ENCODE measurements at places on chromosomes 11 and 22.
A peak's percentile ranks its signal among the peaks of the same experiment; 100 is the strongest.

DNA sequence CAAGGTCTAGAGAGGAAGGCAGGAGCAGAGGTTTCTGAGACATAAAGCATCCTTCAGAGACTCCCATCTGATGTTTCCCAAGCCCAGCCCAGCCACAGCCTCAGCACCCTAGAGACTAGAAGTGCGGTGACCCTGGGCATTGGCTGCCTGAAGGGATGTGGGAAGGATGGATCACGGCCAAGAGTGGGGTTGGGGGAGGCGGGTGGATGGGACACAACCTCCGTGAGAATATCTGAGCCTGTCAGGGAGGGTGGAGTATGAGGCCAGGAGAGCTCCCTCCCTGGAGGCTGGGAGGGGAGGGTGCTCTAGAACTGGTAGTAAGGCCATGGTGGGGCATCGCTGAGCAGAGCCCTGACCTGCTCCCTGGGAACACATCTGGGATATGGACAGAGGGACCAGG lies 71.4 kb downstream of the CSNK2A3 start:
- DNase-seq: no peak

GRCh38 chr11:128917144-128917724 lies 25.4 kb downstream of the TP53AIP1 start:
- DNase-seq: no peak

GRCh38 chr11:117528097-117528721 lies 200.6 kb downstream of the CEP164 start:
- no peak for DNase-seq

DNA sequence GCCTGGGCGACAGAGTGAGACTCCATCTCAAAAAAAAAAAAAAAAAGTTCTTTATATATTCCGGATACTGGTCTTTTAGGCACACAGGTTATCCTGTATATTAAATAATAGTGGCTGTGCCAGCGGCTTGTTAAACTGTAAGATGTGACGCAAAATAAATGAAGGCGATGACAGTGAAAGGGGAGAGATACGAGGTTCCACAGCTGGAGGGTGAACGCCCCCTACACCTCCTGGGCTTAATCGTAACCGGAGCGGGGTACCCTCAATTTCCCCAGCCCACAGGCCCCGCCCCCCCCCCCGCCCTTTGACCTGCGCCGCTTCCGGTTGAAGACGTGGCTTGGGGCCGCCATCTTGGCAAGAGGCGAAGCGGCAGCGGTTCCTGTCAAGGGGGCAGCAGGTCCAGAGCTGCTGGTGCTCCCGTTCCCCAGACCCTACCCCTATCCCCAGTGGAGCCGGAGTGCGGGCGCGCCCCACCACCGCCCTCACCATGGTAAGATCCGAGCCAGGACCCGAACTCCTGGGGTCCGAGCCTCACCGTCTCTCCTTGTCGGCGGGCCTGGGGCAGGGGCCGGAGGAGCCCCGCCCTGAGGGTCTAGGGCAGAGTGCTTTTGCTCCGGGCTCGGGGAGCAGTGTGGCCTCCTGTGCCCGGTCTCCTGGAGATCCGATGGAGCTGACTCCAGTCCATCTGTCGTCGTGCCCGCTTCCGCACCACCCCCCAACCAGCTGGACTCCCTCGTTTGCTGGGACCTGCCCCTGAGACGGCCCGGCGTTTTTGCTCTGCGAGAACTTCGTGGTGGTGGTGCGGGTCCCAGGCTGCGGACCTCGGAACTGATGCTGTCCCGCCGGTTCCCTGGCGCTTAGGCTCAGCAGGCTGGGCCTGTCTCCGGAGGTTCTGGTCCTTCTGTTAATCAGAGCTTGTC lies at the start of gene ARCN1:
Gene ARCN1 (plus strand): TSS at position 349 of the 920 bp plus-strand sequence. CDS start 139 bp downstream, at position 488.
- DNase-seq: peak; percentile 62

GRCh38 chr11:82969811-82970210 lies 68.3 kb downstream of the DDIAS start:
- DNase-seq: no peak

DNA sequence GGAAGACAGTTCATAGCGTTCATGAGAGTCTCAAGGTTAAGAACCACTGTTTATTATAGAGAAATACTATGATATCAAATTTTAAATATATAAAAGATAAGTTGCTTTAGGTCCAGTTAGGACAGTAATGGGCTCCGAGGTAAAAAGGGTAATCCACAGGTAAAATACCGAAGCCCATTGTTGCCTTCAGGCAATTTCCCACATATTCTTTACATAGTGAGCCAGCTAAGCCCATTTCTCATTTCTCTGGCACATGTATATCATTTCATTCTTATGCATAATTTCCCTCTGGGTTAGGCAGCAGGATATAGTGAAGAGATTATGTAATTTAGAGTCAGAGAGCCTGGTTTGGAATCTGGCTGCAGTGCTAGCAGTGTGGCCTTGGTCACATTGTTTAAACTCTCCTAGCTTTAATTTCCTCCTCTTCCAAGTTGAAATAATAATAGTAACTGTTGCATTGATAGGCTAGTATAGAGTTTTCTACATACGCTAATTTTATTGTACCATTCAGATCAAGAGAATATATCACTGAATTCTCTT lies 7.6 kb upstream of the POU2AF1 start:
- no peak for DNase-seq

- no peak for DNase-seq
Measured at GRCh38 chr11:125401235-125401634, 94.8 kb downstream of the FEZ1 start.

DNA sequence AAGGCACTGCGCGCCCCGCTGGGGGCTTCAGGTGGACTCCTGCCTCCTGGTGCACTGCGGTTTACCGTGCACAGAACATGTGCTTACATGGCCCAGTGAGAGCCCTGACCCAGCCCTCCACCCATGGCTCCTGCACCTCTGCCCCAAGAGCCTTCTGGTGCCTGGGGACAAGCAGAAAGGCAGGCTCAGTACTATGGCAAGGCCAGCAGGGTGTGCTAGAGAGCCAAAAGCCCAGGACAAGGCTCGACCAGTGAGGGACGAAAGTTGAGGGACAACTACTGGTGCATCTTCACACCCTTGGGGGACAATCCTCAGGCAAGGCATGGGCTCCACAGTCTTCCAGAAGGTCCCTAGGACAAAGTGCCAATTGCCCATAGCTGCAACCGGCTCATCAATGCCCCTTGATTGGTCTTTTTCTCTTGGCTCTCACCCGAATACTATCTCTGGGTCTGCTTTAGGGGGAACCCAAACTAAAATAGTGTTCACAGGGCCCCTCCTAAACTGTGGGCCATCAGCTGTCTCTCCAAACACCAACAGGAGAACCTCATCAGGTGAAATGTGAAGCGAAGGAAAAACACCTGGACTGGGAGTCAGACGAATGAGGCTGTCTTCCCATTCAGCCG lies 13.5 kb downstream of the PGA5 start:
- DNase-seq: peak; percentile 49

GRCh38 chr22:39419096-39419495 lies 19.5 kb downstream of the TAB1 start:
- DNase-seq: no peak

- DNase-seq: no peak
Measured at GRCh38 chr22:30201945-30202344, 44.6 kb downstream of the LIF start.
